ENCODE measurements at places on chromosomes 7 and 10. TPM values are rescaled to one million over a fixed set of nuclear protein-coding genes. Genes with fewer than 3 reads are reported as not detected.
A peak's percentile ranks its signal among the peaks of the same experiment; 100 is the strongest.

The PNLIPRP1 gene
- total RNA-seq, result not detected

The SORCS1 gene
- 4.9 TPM for total RNA-seq

The EFCAB10 gene
- total RNA-seq, result 3.1 TPM

The TET1 gene
- 68.5 TPM for total RNA-seq

The TRIL gene
- total RNA-seq, result 5.8 TPM

The KNDC1 gene
- 19.3 TPM for total RNA-seq

The CRYGN gene
- 1.0 TPM for total RNA-seq

The LRIT1 gene
- not detected for total RNA-seq

The INMT gene
- 0.84 TPM for total RNA-seq

The NPVF gene
- total RNA-seq, result not detected

The STEAP4 gene
- not detected for total RNA-seq

The MYOF gene
- total RNA-seq, result 3.2 TPM

The CRHR2 gene
- 0.19 TPM for total RNA-seq

The TRUB1 gene
- 22.2 TPM for total RNA-seq

The NACAD gene
- total RNA-seq, result 6.4 TPM

The NCF1 gene
- 0.47 TPM for total RNA-seq

The ZPBP gene
- not detected for total RNA-seq

GRCh38 chr10:45404087-45404769 is 30.2 kb downstream of the ALOX5 start:
- no peak for DNase-seq

DNA sequence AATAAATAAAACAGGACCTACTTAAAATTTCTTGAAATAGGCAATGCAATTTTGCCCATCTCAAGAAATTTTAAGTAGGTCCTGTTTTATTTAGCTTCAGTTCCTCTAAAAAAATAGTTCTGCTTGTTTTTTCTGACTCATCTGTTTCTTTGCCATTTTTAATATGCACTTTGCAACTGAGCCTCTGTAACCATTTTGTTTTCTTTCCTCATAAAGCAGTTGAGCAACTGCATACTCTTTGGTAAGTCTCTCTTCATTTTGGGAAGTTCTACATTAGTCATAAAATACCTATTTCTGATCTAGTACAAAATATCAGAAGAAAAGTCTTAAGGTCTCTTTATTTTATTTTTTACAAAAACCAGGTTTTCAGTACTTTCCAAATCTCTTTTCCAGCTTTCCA is 18.0 kb downstream of the TAS2R40 start:
- DNase-seq, result no peak

- DNase-seq, result peak; percentile 95
These were observed at the start of the genes AIMP2 and PMS2 for GRCh38 chr7:6008668-6009611. Gene AIMP2, plus strand, starts transcription at chr7:6009272. Its CDS starts 92 bp downstream, at chr7:6009364. Gene PMS2, minus strand, starts transcription at chr7:6009049. Its CDS starts 30 bp downstream, at chr7:6009019.

- DNase-seq, result no peak
These were observed 45.7 kb downstream of the POLR3A start for GRCh38 chr10:77983384-77984341.

- no peak for DNase-seq
These were observed 14.4 kb downstream of the CAMK2G start for GRCh38 chr10:73859784-73860491.

- no peak for DNase-seq
These were observed 27.3 kb downstream of the HERC4 start for GRCh38 chr10:68047554-68048327.

GRCh38 chr10:19811540-19811939 is 4.7 kb upstream of the PLXDC2 start:
- DNase-seq, result no peak

- DNase-seq, result no peak
These were observed 229.3 kb upstream of the KMT2E start for GRCh38 chr7:104784686-104785085.

- DNase-seq, result no peak
These were observed 64.4 kb downstream of the ENO4 start for GRCh38 chr10:116913695-116914094.

DNA sequence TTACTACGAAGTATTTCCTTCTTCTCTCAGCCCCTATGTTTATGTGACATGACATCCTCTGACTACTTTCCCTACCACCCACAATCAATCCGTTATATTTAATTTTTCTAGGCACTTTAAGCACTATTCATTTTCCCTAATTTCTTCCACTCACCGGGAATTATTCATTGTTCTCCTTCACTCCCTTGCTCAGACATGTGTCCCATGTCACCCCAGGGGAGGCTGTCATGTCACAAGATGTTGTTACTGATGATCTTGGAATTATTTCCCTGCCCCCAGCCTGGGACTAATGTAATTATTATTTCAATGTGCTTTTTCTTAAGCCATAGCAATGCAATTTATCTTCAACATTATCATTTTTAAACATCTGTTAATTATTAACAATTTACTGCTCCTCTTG is 317.2 kb downstream of the PHF14 start:
- DNase-seq, result no peak

GRCh38 chr7:100017300-100017699 is 1.9 kb downstream of the ZKSCAN1 start:
- DNase-seq, result no peak

GRCh38 chr7:128940494-128941322 is 3.0 kb downstream of the IRF5 start:
- DNase-seq, result peak; percentile 50

DNA sequence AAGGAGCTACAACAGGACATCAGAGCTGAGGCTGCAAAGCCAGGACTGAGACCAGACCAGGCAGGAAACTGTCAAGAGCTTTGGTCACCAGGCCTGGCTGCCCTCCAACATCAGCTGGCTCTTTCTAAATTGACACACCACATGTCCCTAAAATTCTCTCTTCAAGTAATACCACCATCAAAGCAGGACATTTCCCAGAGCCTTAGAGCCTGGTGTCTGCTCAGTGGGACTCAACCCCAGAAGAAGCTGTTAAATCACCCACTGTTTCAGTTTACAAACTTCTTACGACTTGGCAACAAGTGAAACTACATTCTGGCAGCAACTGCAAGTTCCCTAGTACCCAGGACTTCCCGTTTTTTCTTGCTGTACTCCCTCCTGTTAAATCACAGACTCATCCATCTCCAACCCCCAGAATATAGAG is 3.8 kb upstream of the IL6 start:
- DNase-seq, result no peak

- no peak for DNase-seq
These were observed 48.8 kb downstream of the DAGLB start for GRCh38 chr7:6398943-6399342.

DNA sequence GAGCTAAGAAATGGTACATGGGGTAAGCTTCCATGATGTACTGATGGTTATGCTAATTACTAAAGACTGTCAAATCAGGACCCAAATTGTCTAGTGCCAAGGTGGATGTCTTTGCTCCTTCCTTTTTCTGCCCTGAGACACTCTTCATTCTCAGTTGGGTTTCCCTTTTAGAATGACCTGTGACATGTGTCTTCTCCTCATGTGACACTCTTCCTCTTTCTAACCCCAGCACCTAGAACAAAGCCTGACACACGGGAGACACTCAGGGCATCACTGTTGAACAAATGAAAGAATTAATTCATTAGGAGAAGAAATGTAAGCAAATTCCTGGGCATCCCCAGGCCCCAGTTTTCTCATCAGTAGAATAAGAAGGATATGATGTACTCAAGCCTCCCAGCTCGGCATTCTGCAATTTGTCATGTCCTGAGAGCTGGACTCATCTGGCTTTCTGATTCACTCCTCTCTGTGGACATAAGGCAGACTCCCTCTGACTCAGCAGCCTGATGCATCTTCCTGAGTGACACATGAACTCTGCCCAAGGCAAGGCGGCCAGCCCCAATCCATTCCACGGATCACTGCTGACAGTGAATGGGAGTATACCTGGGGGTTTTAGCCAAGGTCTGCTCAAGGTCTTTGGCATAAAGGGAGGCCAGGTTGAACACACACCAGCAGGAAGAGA is 473.8 kb downstream of the KCNMA1 start:
- no peak for DNase-seq

GRCh38 chr10:28716748-28717147 is 39.4 kb downstream of the BAMBI start:
- no peak for DNase-seq

DNA sequence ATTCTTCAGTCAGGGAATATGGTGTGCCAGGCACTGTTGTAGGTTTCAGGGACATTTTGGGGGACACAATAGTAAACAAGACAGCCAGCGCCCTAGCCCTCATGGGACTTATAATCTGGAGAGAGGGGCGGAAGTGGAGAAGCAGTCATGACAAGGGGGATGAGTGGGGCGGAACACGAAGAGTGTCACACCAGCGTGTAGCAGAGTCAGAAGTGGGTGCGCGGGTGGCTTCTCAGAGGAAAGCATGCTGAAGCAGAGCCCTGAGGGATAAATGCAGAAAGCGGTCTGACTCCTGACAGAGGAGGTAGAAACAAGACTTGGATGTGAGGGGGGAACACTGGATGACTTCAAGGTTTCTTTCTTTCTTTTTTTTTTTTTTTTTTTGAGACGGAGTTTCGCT is 160.3 kb upstream of the LYZL2 start:
- DNase-seq, result no peak

DNA sequence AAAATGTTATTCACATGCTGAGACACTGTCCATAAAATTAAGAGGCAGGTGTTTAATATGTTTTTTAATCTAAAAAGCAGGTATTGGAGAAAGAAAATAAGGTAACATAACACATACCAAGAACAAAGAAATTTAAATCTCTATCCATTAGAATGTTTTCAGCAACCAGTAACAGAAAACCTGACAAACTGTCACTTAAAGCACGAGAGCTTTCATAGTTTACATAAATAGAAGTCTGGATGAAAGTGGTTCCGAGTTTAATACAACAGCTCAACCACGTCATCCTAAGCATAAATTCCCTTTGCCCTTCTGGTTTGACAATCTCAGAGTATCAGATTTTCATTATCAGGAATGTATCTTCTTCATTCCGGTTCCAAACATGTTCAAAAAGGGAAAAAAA is 1249.4 kb upstream of the SORCS1 start:
- DNase-seq, result no peak

- DNase-seq, result no peak
These were observed 10.0 kb downstream of the VWC2 start for GRCh38 chr7:49783446-49783845.

Data from H1 (cell line).